Upper lobe of right lung (tissue), 1 donor: ENCODE measurements at places on chromosomes 6 and 20.

GRCh38 chr20:51444467-51444866 lies 98.1 kb downstream of the NFATC2 start:
- H3K27ac ChIP-seq = no peak overlapping the region
- H3K36me3 ChIP-seq = no peaks in the 10 kb centered on the region
- DNase-seq = no peak
- peaks cover 13% of the 10 kb centered on the region for H3K4me1 ChIP-seq

DNA sequence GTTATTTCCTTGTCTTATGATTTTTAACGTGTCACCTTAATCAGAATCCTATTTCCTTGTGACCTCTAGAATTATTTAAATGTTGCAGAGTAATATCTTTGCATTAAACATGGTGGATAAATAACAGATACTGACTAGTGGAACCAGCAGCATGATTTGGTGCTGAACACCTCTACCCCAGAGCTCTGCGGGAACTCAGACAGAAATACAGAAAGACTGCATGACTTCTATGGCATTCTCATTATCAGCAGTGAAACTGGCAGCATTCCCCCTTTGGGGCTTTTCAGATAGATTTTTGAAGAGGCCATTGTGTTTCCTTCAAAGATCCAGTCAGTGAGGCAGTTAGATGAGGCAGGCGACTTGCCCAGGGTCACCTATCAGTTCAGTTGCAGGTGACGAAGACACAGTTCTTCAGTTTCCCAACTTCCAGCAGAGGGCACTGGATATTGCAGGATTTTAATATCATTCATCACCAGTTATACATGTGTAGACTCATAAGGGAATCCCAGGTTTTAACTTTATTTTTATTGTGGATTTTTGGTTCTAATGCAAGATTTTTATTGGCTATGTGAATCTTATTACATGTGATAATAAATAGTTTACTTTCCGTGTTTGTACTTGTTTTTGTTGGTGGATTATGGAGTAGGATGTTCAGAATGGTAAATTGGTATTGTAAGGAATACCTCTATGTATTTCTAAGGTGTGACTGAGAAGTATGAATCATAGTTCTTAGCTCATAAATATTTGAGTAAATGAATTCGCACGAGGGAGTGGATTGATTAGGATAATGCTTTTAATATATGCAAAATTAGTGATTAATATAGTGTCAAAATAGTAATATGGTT lies 81.3 kb downstream of the AFDN start:
- H3K36me3 ChIP-seq = peaks cover 41% of the 10 kb centered on the region
- DNase-seq = no peak
- H3K27me3 ChIP-seq = no peaks in the 10 kb centered on the region
- no peak overlapping the region for H3K4me3 ChIP-seq

DNA sequence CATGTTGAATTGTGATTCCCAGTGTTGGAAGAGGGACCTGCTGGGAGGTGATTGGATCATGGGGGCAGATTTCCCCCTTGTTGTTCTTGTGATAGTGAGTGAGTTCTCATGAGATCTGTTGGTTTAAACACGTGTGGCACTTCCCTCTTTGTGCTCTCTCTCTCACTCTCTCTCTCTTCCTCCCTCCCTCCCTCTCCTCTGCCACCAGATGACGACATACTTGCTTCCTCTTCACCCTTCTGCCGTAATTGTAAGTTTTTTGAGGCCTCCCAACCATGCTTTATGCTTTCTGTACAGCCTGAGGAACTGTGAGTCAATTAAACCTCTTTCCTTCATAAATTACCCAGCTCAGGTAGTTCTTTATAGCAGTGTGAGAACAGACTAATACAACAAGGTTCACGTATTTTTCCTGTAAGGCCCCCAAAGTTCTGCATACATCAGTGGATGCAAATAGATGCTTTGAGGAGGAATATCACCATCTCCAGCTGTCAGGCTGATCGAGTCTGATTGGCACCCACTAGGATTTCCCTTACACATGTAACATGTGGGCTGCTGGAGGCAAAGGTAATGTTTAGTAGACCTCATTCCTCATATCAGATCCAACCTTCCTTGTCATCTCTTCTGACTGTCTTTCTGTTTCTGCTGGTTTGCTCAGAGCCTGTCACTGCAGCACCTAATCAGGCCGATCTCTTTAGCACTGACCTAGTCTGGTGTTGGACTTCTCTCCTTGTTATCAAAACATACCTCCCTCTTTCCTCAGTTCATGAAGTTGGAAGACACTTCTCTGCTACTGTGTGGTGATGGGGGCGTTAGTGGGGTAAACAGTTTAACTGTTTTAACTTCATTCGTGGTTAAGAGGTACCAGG lies 54.3 kb upstream of the BACH2 start:
- DNase-seq = no peak
- no peak overlapping the region for H3K27ac ChIP-seq
- no peaks in the 10 kb centered on the region for H3K4me1 ChIP-seq
- H3K4me3 ChIP-seq = no peak overlapping the region

DNA sequence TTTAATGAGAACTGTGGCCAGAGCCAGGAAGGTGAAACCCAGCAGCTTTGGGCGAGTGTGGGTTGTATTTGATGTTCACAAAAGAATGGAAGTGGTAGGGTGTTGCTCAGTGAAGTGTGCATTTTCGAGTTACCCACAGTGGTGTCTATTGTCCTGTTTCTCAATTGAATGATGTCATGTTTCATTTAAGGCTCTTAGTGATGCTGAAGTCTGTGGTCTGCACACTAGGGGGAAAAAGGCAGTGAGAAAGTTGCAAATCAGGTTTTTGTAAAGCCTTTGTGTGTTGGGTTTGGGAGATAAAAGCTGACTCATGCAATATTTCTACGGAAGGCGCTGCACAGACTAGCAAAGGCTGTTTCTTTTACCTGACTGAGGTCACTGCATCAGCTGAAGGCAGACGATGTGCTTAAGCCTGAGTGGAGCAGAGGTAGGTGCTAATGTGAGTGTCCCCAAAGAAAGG lies 121.1 kb downstream of the PLEKHG1 start:
- no peak overlapping the region for H3K27ac ChIP-seq
- no peaks in the 10 kb centered on the region for H3K27me3 ChIP-seq
- no peaks in the 10 kb centered on the region for H3K36me3 ChIP-seq
- no peaks in the 10 kb centered on the region for H3K4me1 ChIP-seq

GRCh38 chr6:13916230-13916944 lies 8.4 kb upstream of the RNF182 start:
- no peak overlapping the region for H3K4me3 ChIP-seq
- DNase-seq = no peak
- peaks cover 10% of the 10 kb centered on the region for H3K4me1 ChIP-seq

DNA sequence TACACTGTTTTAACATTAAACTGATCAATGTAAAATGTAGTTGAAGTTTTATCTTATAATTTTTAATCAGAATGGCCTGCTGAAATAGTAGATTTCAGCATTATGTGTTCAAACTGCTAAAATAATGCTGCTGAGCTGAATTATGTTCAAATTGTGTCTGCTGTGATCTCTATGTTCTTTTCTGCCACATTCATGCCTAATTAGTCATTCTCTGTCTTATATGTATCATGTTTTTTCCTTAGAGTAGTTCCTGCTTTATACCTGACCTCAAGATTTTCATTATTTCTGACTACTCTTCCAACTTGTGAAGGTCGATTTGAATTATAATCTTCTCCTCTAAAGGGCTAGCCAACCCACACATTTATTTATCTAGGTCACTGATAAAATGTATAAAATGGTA lies 476.7 kb upstream of the EPHA7 start:
- no peak for DNase-seq
- no peak overlapping the region for H3K4me3 ChIP-seq
- no peaks in the 10 kb centered on the region for H3K4me1 ChIP-seq
- H3K27me3 ChIP-seq = no peaks in the 10 kb centered on the region
- no peak overlapping the region for H3K27ac ChIP-seq

- H3K36me3 ChIP-seq = peaks cover 26% of the 10 kb centered on the region
- H3K4me1 ChIP-seq = no peaks in the 10 kb centered on the region
- H3K27me3 ChIP-seq = no peaks in the 10 kb centered on the region
- H3K27ac ChIP-seq = no peak overlapping the region
- no peak overlapping the region for H3K4me3 ChIP-seq
- no peak for DNase-seq
These were observed 39.2 kb upstream of the LTV1 start for GRCh38 chr6:143803769-143804568.

- peak; percentile 74 for DNase-seq
- no peaks in the 10 kb centered on the region for H3K4me1 ChIP-seq
- H3K36me3 ChIP-seq = no peaks in the 10 kb centered on the region
- H3K27me3 ChIP-seq = no peaks in the 10 kb centered on the region
These were observed 14.9 kb upstream of the PPARD start for GRCh38 chr6:35327349-35328027.

DNA sequence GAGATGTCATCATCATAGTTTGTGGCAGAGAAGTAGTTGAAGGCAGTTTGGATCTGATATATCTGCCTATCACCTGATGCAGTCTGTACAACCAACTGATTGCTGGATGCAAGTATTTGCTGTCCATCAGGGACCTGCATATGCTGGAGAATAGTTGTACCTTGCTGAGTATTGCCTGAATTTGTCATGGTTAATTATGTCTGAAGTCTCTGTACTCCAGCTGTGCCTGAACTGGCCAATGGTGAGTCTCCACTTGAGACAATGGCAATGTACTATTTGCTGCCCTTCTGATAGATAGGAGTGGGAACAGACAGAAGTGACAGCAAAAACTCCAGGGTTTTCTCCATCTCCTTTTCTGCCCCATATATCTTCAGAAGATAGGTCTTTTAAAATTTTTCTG lies 531.5 kb downstream of the EPHA7 start:
- no peak for DNase-seq
- no peak overlapping the region for H3K27ac ChIP-seq
- H3K4me1 ChIP-seq = no peaks in the 10 kb centered on the region
- no peak overlapping the region for H3K4me3 ChIP-seq
- no peaks in the 10 kb centered on the region for H3K36me3 ChIP-seq

GRCh38 chr6:34514593-34515472 lies 41.3 kb downstream of the SPDEF start:
- H3K27me3 ChIP-seq = peaks cover 26% of the 10 kb centered on the region
- DNase-seq = peak; percentile 58
- no peak overlapping the region for H3K27ac ChIP-seq
- no peak overlapping the region for H3K4me3 ChIP-seq

GRCh38 chr20:44395461-44396340 lies 40.2 kb downstream of the HNF4A start:
- peaks cover 4% of the 10 kb centered on the region for H3K4me1 ChIP-seq
- DNase-seq = no peak

DNA sequence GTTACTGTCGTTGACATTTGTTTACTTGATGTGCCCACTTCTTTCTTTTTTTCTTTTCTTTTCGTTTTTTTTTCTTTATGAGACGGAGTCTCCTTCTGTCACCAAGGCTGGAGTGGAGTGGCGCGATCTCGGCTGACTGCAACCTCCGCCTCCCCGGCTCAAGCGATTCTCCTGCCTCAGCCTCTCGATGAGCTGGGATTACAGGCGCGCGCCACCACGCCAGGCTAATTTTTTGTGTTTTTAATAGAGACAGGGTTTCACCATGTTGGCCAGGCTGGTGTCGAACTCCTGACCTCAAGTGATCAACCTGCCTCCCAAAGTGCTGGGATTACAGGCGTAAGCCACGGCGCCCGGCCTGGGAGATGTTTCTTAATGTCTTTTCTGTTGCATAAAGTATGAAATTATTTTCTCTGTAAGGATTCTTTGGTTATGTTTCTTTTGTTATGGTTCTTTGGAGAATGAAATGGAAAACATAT lies 33.3 kb upstream of the PRSS16 start:
- no peak for DNase-seq
- H3K27me3 ChIP-seq = peaks cover 63% of the 10 kb centered on the region
- H3K36me3 ChIP-seq = no peaks in the 10 kb centered on the region
- H3K4me3 ChIP-seq = no peak overlapping the region
- H3K4me1 ChIP-seq = no peaks in the 10 kb centered on the region

GRCh38 chr20:13857304-13857703 lies 72.5 kb downstream of the NDUFAF5 start:
- no peak overlapping the region for H3K4me3 ChIP-seq
- no peaks in the 10 kb centered on the region for H3K27me3 ChIP-seq
- DNase-seq = peak; percentile 68
- no peaks in the 10 kb centered on the region for H3K4me1 ChIP-seq
- H3K36me3 ChIP-seq = no peaks in the 10 kb centered on the region

DNA sequence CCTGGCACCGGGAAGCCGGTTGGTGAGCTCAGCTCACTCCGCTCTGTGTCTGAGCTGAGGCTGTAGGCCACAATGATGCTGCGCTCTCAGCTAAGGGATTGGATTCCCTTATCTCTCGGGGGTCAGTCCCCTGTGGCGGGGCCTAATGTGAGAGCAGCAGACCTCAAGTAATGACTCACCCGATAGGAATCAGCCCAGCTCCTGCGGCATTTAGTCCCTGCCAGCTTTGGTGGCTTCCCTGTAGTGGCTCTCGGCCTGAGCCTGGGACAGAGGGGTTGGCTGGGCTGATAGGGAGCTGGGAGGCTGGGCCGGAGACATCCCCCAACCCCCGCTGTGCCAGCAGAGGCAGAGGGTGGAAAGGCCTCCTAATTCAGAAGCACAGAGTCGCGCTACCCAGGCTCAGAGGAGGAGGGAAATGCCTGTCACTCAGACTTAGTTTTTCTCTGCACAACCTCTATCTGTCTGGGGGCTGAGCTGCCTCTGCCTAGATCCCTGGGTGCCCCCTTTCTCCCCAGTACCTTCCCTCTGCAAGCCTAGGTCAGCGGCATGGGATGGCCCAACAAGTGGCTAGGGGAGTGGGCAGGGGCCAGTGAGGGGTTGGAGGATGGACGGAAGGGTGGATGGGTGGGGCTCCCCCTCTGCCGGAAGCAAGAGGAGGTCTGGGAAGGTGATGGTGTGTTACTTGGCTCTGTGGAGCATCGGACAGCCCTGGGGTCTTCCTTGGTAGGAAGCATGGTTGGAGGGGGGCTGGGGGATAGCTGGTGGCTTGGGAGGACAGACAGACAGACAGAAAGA lies 92.2 kb downstream of the CDH22 start:
- no peak for DNase-seq
- H3K4me3 ChIP-seq = no peak overlapping the region
- H3K27me3 ChIP-seq = peaks cover 24% of the 10 kb centered on the region
- no peaks in the 10 kb centered on the region for H3K4me1 ChIP-seq

DNA sequence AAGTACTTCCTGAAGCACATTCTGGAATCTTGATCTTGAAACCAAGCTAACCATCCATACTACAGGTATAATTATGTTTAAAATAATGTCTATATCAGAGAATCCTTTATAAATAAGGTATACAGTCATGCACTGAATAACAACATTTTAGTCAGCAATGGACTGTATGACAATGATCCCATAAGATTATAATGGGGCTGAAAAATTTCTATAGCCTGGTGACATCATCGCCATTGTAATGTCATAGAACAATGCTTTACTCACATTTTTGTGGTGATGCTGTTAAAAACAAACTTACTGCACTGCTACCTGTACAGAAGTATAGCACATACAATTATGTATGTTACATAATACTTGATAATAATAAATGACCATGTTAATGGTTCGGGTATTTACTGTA lies 31.8 kb downstream of the RNF146 start:
- no peaks in the 10 kb centered on the region for H3K27me3 ChIP-seq
- DNase-seq = no peak
- no peak overlapping the region for H3K27ac ChIP-seq
- peaks cover 11% of the 10 kb centered on the region for H3K4me1 ChIP-seq
- no peak overlapping the region for H3K4me3 ChIP-seq
- H3K36me3 ChIP-seq = peaks cover 11% of the 10 kb centered on the region

GRCh38 chr6:99645986-99646385 lies 39.4 kb downstream of the PRDM13 start:
- H3K27me3 ChIP-seq = peaks cover 10% of the 10 kb centered on the region
- H3K36me3 ChIP-seq = no peaks in the 10 kb centered on the region
- DNase-seq = no peak
- H3K4me3 ChIP-seq = no peak overlapping the region

- H3K27me3 ChIP-seq = no peaks in the 10 kb centered on the region
- H3K4me1 ChIP-seq = no peaks in the 10 kb centered on the region
- H3K36me3 ChIP-seq = no peaks in the 10 kb centered on the region
- H3K27ac ChIP-seq = no peak overlapping the region
- no peak for DNase-seq
- no peak overlapping the region for H3K4me3 ChIP-seq
These were observed 122.1 kb upstream of the MLN start for GRCh38 chr6:33925936-33926335.
